KG1 (cell line): ENCODE measurements at places on chromosomes 11 and 22.
A peak's percentile ranks its signal among the peaks of the same experiment; 100 is the strongest.

DNA sequence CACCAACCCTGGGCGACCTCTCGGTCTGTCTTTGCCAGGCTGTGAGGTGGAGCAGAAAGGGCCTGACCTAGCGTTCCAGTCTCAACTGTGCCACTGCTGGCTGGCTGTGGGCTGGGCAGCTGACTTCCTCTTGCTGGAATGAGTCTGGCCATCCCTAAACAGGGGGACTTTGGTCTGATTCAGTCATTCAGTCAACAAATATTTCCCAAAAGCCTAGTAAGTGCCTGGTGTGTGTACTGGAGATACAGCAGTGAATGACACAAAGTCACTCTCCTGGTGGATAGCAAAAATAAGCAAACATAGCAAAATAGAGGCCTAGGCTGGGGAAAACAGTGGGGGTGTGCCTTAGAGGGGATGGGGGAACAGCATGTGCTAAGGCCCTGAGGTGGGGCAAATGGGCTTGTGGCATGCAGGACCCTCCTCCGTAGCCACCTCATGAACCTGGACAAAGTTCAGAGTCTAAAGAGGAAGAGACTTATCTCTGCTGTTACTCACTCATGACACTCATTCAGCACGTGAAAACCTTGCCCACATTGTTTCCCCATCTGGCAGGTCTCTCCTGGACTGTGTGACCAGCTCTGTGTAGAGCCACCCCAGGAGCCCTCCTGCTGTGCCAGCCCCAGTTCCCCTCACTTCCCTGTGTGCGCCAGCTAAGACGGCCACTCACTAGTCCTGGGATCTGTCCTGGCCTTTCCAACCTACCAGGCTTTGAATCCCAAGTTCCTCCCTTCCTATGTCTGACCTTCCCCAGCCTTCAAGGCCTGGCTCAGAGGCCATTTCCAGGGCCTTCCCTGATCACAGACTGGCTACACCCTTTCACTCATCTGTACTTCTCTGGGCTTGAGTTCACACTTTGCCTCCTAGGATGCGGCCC lies 4.7 kb downstream of the GUCD1 start:
- no peak for DNase-seq

DNA sequence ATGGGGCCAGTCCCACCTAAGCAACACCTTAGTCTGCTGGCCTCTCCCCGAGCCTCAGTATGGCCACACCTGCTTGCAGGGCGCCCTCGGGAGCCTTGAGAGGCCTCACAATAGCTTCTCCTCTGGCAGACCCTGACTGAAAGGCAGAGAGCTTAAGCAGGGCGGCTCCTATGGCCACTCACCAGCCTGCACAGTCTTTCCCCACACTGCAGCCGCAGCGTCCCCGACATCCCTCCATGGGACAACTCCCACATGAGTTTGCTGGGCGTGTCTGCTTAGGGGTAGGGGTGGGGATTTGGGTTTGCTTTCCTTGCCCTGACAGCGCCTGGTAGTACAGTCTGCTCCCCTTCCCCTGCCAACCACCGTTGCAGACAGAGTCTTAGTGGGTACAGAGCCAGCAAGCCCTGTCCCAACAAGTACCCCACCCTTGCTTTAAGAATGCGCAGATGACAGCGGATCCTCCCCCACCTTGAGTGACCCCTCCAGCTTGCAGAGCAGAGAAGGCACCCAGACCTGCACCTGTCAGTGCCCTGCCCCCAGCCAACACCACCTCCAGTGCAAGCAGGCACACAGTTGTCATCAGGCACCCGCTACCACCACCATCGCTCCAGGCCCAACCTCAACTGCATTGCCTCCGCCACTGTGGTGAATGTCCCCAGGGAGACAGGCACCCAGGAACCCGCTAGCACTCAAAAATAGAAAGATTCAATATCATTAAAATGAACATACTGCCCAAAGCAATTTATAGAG lies 413.8 kb upstream of the ARHGAP42 start:
- DNase-seq: no peak

DNA sequence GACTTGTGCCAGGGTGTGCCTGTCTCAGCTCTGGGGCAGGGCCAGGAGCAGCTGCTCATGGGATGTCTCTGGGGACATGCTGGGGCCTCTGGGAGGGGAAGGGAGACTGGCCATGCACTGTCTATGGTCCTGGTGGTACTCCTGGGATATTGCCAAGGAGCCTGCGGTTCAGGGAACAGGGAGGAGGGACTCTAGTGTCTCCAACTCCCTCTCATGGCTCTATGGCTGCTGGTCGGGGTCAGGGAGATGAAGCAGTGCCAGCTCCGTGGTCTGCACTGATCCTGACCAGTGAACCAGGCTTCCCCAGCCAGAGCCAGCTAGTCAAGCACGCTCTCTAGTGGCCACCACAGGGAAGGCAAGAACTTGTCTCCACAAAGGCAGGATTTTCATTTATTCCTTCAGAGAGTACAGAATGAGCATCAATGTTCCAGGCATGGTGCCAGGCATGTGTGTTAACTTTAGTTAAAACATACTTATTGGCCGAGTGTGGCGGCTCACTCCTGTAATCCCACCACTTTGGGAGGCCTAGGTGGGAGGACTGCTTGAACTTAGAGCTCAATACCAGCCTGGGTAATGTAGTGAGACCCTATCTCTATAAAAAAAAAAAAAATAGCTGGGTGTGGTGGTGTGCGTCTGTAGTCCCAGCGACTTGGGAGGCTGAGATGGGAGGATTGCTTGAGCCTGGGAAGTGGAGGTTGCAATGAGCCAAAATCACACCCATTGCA lies 2.5 kb upstream of the BEST1 start:
- peak; percentile 60 for DNase-seq

DNA sequence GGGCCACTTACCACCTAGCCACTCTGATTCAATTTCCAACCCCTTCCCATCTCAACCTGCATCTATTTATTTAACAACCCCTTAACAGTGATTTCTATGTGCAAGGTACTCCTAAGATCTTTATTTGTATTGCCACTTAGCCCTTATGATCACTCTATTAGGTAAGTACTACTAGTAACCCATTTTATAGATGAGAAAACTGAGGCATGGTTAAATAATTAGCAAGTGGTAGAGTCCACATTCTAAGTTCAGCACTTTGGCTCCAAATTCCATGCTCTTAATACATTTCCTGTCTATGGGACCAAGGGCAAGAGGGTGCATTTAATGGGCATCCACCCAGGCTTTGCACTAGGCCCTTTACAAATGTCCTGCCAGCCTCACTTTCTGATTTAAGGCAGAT lies 38.1 kb upstream of the CSNK2A3 start:
- DNase-seq: no peak

DNA sequence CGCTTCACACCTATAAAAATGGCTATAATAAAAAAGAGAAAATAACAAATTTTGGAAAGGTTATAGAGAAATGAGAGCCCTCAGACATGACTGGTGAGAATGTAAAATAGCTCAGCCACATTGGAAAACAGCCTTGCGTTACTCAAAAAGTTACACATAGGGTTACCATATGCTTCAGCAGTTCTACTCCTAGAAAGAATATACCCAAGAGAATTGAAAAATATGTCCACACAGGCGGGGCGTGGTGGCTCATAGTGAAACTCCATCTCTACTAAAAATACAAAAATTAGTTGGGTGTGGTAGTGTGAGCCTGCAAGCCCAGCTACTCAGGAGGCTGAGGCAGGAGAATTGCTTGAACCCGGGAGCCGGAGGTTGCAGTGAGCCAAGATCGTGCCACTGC lies 7.6 kb upstream of the JHY start:
- no peak for DNase-seq

- no peak for DNase-seq
These were observed 796.3 kb upstream of the RAG2 start for GRCh38 chr11:37394236-37394870.

DNA sequence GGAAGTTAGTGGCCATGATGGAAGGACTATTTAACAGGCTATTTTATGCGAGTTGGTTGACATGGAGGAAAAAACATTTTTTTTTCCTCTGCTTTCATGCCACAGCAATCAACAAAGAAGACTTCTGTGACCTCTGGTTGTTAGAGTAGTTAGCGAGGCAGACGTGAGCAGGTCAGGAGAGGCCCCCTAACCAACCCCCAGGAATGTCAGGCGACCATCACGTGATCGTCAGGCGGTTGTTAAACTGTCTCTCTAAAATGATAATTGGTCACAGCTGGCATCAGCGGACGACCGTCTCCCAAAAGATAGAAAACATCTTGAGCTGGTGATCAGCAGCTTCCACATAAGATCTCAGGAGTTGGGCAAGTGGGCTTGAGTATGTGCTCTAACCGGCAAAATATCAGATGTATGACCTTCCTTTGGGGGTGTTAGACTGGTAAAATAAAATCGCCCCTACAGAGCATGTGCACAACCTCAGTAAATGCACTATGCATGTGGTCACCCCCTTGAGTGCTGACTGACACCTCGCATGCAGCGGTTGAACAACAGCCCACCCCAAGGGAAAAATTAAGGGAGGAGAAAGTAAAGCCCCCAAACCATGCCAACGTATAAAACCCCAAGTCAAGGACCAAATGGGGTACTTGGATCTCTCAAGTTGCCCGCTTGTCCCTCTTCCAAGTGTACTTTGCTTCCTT lies 20.9 kb upstream of the NARS2 start:
- DNase-seq: no peak

DNA sequence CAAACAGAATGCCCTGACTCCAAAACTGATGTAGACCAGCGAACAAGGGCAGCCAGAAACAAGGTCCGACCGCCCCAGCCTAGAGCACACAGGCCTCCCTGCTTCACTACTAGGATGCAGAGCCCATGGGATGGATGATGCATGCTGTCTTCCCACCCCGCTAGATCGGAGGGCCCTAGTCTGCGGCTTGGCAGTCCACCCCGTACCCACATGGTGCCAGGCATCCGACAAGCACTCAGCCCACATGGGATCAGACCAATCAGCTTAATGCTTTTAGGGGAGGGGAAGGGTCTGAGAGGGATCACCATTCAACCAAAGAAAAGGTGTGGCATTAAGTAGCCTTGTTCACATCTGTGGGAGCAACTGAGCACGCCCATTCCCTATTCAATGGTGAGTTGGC lies 30.6 kb downstream of the PISD start:
- DNase-seq: no peak

DNA sequence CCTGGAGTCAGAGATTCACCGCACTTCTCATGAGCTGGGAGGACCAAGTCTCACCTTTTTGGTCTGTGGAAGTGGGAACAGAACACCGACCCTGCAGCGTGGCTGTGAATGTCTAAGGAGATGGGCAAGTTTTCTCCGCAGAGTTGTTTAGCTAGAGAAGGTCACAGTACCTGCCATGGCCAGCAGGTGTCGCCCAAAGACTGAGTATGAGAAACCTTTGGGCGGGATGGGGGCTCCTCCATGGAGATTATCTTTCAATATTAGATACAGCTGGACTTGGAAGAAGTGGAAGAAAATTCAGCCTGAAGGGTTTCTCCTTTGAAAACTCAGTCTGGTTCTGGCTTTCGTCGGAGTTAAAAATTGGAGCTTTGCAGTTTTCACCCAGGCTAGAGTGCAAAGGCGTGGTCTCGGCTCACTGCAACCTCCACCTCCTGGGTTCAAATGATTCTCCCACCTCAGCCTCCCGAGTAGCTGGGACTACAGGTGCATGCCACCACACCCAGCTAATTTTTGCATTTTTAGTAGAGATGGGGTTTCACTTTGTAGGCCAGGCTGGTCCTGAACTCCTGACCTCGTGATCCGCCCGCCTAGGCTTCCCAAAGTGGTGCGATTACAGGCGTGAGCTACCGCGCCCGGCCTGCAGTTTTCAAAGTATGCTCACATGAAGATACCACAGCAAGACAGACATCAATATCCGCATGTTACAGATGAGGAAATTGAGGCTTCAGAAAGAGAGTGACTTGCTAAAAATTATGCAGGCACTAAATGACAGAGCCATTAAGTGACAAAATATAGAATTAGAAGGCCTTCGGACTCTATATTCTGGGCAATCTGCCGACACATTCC lies 10.7 kb upstream of the DSCAML1 start:
- peak; percentile 61 for DNase-seq

DNA sequence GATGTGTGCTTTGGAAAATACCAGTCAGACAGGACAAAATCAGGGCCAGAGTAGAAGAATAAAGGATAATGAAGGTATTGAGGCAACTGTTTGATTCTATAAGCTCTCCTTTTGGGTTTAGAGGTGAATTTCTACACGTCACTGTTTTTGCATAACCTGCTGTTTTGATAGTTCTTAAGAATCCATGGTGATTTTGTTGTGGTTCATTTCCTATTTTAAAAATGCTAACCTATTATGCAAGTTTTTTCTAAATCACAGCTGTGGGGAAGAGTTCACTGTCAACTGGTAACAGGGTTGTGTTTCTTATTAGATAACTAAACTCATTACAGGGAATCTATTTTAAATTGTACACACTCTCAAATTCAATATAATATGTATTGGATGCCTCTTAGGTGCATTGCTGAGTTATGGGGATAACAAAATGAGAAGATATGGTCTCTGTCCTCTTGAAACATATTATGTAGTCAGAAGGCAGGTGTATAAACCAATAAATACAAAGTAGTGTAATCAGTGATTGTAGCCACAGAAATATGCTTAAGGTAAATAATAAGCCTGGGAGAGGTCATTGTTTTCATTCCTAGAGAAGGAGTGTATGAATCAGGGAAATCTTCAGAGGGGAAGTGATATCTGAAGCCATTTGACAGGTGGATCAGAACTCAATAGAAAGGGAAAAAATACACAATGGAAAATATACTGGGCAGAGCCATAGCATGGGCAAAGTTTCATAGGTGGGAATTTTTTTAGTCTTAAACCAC lies 192.5 kb downstream of the FAT3 start:
- DNase-seq: no peak

DNA sequence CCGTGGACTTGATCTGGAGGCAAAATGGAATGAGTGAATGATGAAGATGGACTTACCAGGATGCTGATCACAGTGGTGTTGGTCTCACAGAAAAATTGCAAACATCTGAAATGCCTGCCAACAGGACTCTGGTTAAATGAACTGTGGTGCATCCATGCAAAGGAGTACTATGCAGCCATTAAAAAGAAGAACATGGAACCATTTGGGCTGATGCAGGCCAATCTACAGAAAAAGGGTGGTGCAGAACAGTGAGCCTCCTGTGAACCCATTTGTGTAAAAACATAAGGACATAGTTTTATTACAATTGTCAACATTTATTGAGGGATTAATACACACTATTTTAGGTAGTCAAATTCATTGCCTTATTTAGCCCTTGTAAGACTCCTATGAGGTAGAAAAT lies 111.9 kb downstream of the MN1 start:
- no peak for DNase-seq

GRCh38 chr22:27711756-27712155 lies 89.8 kb downstream of the MN1 start:
- no peak for DNase-seq

DNA sequence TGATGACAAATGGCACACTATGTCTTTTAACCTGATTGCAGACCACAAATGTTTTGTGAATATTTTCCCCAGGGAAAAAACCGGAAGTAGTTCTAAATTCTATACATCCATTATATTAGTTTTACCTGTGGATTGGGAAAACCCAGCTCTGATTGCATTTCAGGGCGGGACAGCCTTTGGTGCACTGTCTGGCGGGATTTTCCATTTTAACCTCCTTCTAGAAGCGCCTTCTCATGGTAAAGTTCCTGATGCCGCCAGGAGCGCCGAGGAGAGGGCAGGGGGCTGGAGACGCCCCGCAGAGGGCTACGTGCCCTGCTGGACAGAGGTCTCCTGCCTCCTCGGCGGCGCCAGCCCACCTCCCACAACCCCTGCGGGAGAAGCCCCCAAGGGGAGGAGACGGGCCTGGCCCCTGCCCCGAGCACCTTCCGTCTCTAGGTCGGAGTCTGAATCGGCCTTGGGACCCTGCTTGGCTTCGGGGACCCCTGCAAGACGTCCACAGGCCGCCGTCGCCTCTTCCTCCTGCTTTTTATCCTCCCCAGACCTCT lies 1.2 kb upstream of the P2RX6 start:
- no peak for DNase-seq
